ENCODE measurements at places on chromosomes 3 and 15. TPM values are rescaled to one million over a fixed set of nuclear protein-coding genes. Genes with fewer than 3 reads are reported as not detected.

OXNAD1 gene
- 7.4 TPM for total RNA-seq

CCDC191 gene
- 0.88 TPM for total RNA-seq

TMOD3 gene
- total RNA-seq = 64.4 TPM

TMEM212 gene
- not detected for total RNA-seq

COL6A6 gene
- total RNA-seq = 0.02 TPM

STAG1 gene
- 31.2 TPM for total RNA-seq

RHOV gene
- total RNA-seq = 0.34 TPM

CCDC39 gene
- total RNA-seq = not detected

IFT80 gene
- 21.8 TPM for total RNA-seq

CHRFAM7A gene
- not detected for total RNA-seq

STAC gene
- not detected for total RNA-seq

LIPH gene
- 0.87 TPM for total RNA-seq

ISLR gene
- total RNA-seq = 1.9 TPM

RASA2 gene
- 16.3 TPM for total RNA-seq

CAV3 gene
- not detected for total RNA-seq

CTDSPL gene
- total RNA-seq = 34.4 TPM

ZNF385D gene
- total RNA-seq = 5.9 TPM

NR2E3 gene
- not detected for total RNA-seq

AAGAB gene
- total RNA-seq = 35.6 TPM

HYKK gene
- total RNA-seq = 3.2 TPM

ANKUB1 gene
- not detected for total RNA-seq

EPHA3 gene
- total RNA-seq = not detected

SI gene
- total RNA-seq = not detected

PFKFB4 gene
- total RNA-seq = 9.5 TPM

NR1I2 gene
- total RNA-seq = not detected

TFG gene
- 146 TPM for total RNA-seq

ALDH1A3 gene
- 0.71 TPM for total RNA-seq

CCR3 gene
- total RNA-seq = not detected

ZBED2 gene
- 0.20 TPM for total RNA-seq

MYO5C gene
- total RNA-seq = 0.09 TPM

FBXL2 gene
- 8.8 TPM for total RNA-seq

SLC2A2 gene
- total RNA-seq = not detected

FRMD5 gene
- 0.67 TPM for total RNA-seq

ACKR2 gene
- total RNA-seq = not detected

CDCP1 gene
- 2.1 TPM for total RNA-seq

CD86 gene
- not detected for total RNA-seq

VIPR1 gene
- total RNA-seq = not detected

INO80 gene
- total RNA-seq = 18.5 TPM

RBM6 gene
- 33.5 TPM for total RNA-seq

QRICH1 gene
- total RNA-seq = 96.0 TPM

ADAMTS9 gene
- 0.18 TPM for total RNA-seq

WNT7A gene
- not detected for total RNA-seq

MOBP gene
- not detected for total RNA-seq

C2CD4B gene
- total RNA-seq = not detected

IGF2BP2 gene
- total RNA-seq = 103 TPM

NEK11 gene
- 3.3 TPM for total RNA-seq
